ENCODE measurements at places on chromosomes 5 and 9.
A peak's percentile ranks its signal among the peaks of the same experiment; 100 is the strongest.

GRCh38 chr5:163649514-163649913 is 144.1 kb downstream of the MAT2B start:
- no peak for DNase-seq

DNA sequence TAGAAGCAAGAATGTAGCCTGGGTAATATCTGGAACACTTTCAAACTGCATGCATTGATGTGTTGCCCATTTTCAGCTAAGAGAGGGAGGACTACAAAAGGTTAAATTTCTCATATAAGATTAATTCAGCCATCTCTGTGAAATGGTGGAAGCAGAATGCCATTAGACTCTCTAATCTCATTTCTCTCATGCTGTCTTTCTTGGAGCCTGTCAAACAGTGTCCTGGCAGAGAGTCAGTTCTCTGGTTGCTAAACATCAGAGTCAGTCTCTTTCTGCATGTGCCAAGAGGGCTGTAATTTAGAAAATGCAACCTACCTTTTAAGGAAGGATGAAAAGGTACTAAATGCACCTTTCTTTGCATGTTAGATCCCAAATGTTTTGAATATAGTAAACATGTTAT is 910 bp upstream of the GARNL3 start:
- DNase-seq: no peak

DNA sequence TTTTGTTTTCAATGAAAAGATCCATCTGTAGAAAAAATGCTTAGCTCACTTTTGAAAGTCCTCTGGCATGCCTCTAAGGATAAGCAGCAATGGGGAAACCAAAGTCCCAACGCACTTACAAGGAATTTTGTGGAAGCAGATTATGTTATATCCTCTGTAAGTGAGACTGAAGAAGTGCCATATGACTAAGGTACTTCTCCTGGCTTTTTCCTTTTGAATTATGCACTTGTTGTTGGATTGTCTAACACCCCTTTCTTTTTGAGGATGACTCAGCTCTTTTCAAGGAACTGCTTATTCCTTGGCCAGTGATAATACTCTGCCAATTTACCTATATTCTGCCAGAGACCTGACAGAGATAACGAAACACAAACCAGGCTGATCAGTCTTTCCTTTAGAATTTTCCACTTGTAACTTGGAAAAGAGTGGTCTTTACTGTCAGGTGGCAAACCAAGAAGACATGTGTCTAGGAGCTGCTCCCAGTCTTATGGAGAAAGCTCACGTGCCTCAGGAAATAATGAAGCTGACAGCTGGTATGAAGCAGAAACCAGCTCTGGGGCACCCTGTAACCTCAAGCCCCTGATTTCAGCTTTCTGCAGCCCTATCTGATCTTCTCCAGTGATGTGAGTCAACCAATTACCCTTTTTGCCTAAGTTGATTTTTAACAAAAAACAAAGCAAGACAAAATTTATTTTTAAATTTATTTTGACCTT is 290.8 kb upstream of the FBXL7 start:
- DNase-seq: no peak

DNA sequence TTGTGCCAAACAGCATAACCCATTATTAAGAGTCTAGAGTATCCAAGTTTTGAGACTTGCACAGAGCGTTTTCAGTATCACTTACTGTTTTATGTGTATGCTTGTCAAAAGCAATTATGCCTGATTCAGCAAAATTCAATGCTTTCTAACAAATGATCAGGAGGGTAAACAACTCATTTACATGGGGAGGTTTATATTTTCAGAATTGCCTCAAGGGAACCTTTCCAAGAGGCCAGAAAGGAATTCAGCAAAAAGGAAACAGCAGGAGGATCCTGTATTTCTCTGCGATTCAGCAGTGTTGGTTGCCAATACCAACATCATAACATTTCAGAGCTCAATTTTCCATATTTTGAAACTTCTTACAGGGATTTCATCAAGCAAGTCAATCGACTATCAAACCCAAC is 69.3 kb upstream of the DAB2 start:
- DNase-seq: no peak

DNA sequence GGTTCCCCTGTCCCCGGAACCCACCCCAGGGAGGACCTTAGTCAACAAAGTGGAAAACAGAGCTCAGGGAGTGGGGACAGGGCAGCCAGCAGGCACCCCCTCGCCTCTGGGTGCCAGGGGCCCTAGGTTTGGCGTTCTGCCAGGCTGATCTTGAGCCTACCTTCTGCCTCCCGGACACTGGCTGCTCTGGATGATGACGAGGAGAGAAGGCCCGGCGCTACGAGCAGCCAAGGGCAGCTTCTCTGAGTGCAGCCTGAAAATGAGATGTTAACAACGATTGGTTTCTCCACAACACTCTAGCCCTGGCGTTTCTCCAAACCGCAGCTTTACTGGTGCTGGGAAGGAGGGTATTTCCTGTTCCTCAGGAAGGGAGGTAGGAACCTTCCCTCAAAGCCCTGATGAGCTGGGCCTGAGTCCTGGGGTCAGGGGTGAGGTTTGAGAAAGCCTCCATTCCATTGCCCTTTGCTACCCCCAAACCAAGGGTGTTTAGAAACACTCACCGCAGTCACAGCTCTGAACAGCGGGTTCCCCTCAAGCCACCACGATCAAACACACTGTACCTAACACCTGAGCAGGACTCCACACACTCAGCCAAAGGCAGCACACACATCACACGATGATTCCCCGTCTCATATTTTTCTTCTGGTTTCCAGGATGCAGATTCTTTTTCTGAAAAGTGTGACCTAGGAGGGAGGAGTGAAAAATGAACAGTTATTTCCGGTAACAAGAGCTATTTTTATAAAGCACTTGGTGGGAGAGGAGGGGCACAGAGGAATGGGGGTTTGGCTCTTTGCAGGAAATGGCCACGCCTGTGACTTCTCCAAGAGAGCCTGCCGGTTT is at the start of gene STING1:
TSS of gene STING1 (minus strand) at position 709 of the 840 bp plus-strand sequence. CDS start 1,054 bp downstream, outside the sequence.
- no peak for DNase-seq

DNA sequence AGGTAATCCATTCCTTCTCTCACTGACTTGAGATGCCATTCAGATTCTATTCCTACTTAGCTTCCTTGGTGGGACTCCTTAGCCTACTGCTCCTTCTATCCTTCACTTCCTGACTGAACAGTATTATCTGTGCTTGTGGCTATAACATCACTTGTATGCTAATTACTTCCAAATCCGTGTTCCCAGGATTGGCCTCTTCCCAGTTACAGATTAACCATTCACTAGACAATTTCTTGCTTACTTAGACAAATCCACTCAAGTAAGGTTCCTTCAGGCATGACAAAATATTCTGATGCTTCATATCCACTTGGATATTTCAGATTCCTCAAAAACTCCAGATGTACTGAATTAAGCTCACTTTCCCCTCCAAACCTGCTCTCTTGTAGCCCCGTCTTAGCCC is 18.3 kb downstream of the LIFR start:
- no peak for DNase-seq

- no peak for DNase-seq
These were observed 1039.9 kb downstream of the TLE1 start for GRCh38 chr9:80649496-80649895.

DNA sequence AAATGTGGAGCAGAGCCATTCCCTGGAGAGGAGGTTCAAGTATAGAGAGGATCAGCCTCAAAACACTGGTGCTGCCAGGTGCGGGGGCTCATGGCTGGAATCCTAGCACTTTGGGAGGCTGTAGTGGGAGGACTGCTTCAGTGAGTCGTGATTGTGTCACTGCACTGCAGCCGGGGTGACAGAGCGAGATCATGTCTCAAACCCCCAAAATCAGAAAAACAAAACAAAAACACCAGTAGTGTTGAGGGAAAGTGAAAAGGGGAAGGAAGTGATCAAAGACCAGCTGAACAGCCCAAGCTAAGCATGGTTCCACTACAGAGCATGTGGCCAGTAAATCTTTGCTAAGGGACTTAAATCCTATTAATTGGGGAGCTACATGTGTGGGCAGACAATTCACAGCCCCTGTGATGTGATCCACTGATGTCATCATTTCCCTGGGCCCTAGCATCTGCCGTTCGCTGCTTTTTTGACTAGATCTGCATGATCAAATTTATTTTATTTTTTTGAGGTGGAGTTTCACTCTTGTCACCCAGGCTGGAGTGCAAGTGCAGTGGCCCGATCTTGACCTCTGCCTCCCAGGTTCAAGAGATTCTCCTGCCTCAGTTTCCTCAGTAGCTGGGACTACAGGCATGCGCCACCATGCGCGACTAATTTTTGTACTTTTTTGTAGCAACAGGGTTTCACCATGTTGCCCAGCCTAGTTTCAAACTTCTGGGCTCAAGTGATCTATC is 2.7 kb upstream of the PCBD2 start:
- no peak for DNase-seq

- no peak for DNase-seq
These were observed 40.0 kb downstream of the CPLANE1 start for GRCh38 chr5:37208883-37209797.

DNA sequence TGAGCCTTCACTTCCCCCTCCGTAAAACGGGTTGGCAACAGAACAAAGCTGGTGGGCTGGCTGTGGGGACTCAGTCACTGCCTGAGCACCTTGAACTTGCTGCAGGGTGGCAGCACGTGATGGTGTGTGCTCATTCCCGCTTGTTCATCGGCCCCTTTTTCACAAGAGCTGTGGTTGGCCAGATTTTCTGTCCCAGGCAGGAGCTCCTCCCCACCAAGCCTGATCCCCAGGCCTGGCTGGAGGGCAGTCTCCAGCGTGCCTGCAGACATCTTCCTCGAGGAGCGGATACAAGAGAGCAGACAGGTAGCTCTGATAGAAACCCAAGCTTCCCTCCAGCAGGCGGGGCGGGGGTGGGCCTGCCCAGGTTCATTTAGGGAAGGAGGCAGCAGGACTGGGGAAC is 61.9 kb upstream of the ORM1 start:
- no peak for DNase-seq

DNA sequence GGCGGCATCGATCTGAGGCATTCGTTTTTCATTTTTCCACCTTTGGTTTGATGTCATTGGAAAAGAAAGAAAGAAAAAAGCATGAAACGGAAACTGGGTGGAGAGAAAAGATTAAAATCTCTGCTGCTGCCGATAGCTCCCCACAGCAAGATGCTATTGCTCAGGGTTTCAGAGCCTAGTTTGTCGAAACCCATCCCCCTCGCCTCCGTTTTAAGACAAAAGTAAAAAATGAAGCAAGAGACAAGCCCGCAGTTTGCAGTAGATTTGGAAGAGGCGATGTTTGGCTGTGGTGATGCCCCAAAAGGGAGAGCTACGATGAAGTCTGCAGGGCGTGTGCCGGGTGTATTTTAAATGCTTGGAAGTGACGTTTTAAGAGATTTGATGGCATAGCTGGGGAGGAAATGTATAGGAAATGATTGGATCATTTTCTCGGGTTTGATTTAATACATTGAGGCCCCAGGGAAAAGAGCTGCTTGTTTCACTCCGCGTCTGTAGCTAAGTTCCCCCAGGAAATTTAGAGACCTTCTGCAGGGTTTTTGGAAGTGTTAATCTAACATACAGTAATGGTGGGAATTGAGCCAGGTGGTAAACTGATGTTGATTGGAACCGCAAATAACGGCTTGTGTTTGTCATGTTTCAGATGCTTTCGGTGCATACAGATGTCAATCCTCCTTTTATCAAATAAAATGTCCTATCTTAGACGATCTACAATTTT is 909 bp downstream of the NDFIP1 start:
- no peak for DNase-seq

GRCh38 chr9:82404196-82404870 is 415.8 kb downstream of the SPATA31D1 start:
- no peak for DNase-seq

DNA sequence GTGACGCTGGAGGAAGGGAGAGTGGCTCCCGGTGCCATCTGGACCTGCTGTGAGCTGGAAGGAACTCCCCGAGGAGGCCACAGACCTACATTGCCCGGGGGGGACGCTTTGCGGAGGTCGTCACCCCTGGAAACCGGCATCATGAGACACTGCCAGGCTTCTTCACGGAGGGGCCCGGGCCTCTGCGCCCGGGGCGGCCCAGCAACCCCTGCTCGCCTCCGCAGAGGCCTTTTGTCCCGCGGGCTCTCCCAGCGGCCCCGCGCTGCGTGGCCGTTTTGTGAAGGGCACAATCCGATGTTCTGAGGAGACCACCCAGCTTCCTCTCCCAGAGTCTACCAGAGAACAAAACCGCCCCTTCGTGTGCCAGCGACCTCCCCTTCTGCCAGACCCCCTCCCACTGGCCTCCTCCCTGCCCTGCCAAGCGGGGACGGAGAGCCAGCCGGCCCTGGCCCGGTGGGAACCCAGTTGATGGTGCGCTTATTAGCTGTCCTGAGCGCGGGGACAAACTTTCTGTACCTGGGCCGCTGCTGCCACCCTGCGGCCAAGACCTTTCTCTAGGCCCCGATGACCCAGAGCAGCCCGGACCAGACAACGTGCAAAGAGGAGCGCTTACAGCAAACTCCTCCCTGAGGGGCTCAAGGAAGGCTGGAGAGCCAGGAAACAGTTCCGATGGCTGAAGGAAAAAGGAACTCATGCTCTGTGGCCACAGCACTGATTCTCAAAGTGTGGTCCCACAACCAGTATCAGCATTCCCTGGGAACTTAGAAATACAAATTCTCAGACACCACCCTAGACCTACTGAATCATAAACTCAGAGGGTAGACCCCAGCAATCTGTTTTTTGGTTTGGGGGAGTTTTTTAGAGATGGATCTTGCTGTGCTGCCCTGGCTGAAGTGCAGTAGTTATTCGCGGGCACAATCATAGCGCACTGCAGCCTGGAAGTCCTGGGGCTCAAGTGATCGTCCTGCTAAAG is 86.7 kb downstream of the SLC1A3 start:
- peak; percentile 83 for DNase-seq

DNA sequence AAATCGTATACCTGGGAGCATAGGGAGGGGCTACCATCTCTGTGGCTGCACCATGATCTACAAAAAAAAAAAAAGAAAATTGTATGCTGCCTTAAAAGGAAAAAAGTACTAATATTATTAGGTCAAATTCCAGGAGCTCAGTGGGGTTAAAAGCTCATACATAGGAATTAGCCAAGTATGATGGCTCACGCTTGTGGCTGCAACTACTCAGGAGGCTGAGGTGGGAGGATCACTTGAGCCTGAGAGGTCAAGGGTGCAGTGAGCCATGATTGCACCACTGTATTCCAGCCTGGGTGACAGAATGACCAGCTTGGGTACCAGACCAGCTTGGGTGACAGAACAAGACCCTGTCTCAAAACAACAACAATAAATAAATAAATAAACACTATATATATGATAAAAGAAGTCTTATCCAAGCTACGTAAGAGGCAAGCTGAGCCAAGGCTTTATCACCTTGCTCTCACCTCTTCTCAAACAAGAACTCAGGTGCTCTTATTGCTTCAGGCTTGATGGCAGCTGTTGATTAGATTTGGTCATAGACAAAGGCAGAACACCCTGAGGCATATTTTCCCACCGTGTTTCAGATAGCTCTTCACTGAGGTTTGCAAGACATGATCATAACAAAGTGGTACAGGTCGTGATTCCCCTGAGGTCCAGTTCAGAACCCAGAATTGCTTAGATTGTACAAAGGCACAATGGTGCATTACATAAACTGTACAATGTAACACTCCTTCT is 3.3 kb upstream of the FBXW11 start:
- DNase-seq: no peak

DNA sequence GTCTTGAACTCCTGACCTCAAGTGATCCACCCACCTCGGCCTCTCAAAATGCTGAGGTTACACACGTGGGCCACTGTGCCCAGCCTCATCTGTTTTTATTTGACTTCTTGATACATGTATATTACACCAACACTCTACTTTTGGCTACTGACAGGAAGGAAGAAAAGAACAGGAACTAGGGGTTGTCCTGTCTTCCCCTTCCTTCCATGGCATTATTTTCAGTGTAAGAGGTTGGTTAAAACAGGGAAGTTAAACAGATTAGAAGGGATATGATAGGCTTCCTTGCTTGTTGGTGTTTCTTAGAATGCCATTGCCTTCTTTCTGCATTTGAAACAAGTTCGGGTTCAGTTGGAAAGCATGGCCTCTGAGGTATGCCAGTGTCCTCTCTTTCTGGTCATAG is 312.8 kb downstream of the NDUFS4 start:
- DNase-seq: no peak

GRCh38 chr5:43110606-43111170 is 10.0 kb upstream of the ZNF131 start:
- peak; percentile 8 for DNase-seq

All from nephron progenitor cell (in vitro differentiated cells).